Fibroblast of skin of left biceps (primary cell): ENCODE measurements at places on chromosomes 3 and 15.

DNA sequence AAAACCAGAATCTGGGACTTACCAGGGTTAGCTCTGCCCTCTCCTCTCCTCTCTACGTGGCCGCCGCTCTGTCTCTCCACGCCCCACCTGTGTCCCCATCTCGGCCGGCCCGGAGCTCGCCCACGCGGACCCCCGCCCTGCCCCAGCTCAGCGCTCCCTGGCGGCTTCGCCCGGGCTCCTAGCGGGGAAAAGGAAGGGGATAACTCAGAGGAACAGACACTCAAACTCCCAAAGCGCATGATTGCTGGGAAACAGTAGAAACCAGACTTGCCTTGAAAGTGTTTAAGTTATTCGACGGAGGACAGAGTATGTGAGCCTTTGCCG lies 5.4 kb downstream of the ISL2 start:
- DNase-seq: no peak

DNA sequence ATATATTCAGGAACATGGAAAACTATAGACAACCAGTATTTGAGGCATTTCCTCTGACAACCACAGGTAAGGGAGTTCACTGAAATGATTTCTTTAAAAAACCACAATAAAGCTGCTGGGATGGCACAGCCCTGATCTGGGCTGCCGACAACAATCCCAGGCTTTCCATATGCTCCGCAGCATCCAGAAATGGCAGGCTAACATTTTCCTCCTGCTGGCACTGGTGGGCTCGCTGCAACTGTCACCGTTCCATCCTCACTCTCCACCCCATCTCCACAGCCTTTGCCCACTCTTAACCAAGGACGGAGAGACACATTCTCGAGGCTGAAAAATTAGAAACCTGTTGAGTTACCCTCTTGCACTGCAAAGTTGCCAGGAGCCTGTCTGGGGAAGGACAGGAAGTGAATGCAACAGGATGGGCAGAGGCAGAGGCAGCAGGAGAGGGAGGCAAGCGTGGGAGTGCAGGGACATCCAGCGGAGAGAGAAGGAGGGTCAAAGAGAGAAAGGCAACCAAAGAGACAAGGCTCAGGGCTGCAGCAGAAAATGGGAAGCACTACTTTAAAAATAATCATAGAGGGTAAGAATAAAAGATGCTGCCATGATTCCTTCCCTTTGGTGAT lies 79.0 kb upstream of the ARRDC4 start:
- no peak for DNase-seq

DNA sequence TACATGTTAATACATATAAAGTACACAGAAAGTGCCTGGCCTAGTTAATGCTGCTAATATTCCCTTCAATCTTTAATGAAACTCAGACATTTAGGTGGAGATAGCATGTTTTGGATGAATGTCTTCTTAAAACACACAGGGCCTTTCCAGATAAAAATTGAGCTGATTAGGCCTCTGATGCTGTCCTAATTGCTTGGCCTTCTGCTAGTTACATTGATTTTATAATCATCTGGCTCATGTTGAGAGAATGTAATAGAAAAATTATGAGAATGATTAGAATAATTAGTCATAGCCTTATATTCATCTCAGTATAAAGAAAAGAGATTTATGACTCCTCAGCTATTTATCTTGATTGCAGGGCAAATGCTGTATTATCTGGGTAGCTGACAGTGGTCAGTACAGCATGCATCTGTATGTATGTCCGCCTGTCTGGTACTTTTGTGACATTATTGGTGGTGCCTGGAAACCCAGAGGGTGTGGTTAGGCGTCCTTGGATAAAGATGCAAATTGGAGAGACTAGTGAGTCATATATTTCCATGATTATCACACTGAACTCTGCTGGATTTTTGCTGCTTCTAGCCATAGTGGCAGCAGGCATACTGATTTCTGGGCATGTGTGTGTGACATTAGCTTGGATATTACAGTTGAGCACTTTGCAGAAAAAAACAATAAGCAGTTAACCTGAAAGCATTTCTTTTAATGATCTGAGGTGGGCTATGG lies 120.8 kb downstream of the FEZF2 start:
- no peak for DNase-seq

DNA sequence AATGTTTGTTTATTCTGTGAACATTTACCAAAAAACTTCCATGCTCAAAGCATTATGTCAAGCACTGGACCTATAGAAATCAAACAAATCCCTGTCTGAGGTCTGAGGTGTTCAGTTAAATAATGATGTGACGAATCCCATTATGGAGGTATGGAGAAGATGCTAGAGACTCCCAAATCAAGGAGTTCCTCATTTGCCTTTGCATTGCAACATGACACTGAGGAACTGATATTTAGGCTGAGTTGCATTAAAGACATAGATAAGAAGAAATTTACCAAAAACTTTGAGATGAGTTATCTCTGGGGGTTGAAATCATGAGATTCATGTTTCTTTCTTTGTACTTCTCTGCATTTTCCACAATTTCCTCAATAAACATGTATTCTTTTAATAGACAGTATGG lies 16.0 kb downstream of the CD200 start:
- no peak for DNase-seq

DNA sequence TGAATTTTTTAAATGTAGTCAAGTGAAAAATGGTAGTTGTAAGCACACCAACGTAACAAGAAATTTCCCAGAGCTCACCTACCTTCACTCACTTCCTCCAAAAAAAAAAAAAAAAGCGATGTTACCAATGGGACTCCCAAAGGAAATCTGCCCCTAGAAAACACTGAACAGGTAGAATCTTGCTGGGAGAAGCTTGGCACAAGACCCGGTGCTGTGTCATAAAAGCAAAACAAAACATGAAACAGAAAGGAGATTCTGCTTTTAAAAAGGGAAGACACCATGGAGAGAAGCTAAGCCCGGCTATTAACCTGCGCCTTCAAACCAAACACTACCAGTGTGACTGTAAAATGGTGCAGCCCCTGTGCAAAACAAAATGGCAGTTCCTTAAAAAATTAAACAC lies 40.5 kb downstream of the PGPEP1L start:
- no peak for DNase-seq

- DNase-seq: no peak
These were observed 2.9 kb upstream of the RASGRF1 start for GRCh38 chr15:79093352-79093935.

GRCh38 chr3:41125258-41125657 lies 74.0 kb upstream of the CTNNB1 start:
- no peak for DNase-seq

GRCh38 chr3:126551121-126551838 lies 7.5 kb downstream of the C3orf22 start:
- DNase-seq: no peak

GRCh38 chr3:124552224-124552623 lies 178.0 kb upstream of the UMPS start:
- DNase-seq: no peak

- no peak for DNase-seq
These were observed 7.3 kb downstream of the TP63 start for GRCh38 chr3:189638276-189639031.

- DNase-seq: no peak
These were observed 21.7 kb upstream of the PLXND1 start for GRCh38 chr3:129628169-129628522.

DNA sequence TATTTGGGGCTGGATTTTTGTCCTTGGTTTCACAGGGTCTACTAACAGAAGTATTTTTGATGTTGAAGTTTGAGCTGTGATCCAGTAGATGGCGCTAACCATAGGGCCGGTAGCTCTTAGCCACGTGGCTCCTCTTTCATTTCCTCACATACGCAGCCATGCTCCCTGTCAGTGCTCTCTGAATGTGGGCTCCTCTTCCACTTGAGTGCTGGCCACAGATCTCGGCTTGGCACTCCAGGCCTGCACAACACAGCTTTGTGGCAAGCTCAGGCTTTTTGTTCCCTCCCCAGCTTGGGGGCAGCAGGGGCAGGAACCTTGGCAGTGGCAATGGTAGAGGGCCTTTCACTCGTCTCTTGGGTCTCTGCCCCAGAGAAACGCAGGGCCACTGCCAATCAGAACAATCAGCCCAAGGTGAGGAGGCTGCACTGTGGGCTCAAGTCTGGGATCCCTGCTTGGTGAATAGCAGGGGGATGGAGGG lies 18.6 kb upstream of the DNAAF4 start:
- DNase-seq: peak; percentile 13

- no peak for DNase-seq
These were observed 632.7 kb upstream of the SUCLG2 start for GRCh38 chr3:68287101-68287500.

DNA sequence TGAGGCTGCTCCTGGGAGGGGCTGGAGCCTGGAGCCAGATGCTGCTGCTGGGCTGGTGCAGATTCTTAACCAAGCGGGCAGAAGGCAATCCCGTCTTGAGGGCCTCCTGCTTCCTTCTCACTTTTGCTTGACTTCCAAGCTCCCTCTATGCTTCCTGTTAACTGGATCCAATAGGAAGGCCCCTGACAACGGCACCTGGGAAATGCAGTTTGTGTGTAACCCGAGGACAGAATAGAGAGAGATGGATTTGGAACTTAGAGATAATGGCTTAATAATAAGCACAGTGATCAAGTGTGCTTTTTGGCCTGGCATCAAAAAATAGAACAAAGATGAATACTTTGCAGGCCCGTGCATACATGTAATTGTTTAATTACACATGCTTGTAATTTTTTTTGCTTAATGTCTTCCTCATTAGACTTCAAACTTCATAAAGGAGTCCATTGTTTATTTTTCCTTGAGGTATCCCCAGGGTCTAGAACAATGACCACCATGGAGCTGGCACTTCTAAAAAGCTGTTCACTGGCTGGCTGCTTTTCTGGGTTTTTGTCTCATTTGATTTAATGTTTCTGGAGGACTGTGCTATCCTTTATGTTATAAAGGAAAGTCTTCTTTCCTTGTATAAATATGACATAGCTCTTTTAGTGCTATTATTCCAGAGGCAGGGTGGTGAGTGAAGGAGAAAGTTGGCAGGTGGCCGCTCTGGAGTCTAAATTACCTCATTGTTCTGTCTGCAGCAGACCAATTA lies 63.3 kb upstream of the MITF start:
- DNase-seq: no peak

- no peak for DNase-seq
These were observed 118.4 kb upstream of the TPRG1 start for GRCh38 chr3:189053322-189053721.

DNA sequence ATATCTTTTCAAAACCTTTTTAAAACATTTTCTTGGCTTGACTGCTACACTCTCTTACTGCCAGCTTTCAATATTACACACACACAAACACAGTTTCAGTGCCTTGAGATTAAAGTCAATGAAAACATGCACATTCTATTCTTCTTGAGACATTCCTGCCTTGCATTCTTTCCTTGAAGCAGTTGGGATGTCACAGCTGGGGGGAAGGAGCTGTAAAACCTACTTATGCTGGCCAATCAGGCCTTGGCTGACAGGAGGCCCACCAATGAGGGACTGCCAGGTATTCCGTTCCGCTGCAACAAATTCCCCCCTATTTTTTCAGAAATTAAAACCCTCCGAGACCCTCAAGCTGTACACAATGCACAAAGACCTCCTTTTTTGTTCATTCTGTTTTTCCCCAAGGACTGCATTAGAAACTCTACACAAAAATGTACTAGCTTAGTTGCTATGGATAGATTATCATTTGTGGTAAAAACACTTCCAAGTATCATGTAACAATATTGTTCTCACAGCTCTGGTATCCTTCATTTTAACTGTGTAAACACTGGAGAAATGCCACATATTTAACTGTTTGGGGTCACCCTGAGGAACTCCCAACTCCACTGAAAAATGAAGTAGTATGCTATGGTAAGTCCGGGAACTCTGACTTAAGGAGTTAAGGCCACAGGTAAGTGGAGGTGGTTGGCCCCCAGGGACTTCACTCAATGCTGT lies 18.5 kb downstream of the FSTL1 start:
- DNase-seq: no peak

DNA sequence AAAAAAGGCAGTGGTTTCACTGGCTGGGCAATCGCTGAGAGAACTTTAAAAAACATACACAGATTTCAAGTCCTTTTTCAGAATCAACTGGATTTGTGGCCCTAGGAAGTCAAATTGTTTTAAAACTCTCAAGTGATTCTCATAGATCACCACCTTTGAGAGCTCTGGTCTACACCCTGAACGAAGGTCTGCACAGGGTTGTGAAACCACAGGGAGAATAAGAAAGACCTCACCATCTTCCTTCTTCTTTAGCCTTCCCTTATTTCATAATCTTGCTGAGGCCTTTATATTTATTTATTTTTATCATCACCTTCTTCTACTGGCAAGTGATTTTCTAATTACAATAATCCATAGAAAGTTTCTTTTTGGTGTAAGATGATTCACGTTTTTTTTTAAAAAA lies 58.1 kb downstream of the FOXP1 start:
- DNase-seq: no peak

DNA sequence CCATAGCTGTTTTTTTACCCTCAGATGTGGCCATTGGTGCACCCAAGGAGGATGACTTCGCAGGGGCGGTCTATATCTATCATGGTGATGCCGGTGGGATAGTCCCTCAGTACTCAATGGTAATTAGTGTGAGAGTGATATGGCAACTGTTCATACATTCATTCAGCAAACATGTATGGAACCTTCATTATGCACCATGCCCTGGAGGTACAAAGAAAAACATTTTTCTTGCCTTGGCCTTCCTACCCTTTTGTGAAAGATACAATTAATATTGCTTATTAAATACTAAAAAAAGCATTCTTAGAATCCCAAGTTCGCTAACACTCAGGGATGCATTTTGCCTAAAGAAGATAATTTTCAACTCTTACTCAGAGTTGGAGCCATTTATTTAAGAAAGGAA lies 342.4 kb upstream of the CTDSPL start:
- DNase-seq: no peak

- DNase-seq: no peak
These were observed 33.3 kb downstream of the NR2C2 start for GRCh38 chr3:14980689-14981088.

DNA sequence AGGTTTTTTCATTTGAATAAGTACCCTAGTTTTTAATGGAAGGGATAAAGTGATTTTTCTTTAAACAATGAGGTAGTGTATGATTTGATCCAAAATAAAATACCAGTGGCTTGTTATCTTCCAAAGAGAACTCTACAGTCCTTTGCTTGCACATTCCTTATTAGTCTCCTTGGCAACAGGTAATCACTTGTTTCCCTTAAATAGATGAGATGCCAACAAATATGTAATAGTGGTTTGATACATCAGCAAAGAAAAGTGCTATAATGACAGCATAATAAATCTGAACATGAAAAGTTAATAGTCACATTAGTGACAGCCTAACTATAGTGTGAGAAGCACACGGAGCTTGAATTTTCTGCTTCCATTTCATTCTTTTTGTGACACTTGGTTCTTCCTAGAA lies 360.2 kb downstream of the ZNF385D start:
- peak; percentile 21 for DNase-seq

DNA sequence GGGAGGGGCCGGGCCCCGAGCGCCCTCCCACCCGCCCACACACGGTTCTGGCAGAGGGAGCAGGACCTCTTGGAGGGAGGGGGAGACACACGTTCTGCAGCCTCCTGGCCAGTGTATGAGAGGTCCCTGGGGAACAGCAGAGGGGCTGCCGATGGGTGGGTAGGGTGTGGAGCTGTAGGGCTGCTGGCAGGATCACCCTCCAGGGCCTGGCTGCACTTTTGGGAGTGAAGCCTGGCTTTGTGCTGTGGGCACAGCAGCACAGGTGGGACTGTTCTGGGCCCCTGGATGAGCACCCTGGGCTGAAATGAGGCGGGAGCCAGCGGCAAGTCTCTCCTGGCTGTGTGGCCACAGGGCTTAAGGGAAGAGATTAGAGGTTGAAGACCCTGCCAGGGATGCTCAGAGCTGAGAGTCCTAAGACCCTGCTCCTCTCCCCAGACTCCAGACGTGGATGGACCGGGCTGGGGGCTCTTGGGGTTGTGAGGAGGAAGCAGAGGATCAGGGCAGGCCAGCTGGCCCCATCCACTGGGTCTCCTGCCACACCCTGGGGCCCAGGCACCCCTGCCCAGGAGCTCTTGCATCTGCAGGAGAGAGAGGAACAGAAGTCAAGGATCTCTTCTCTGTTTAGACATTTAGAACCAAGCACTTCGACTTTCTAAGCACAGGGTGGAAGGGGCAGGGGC lies 45.2 kb downstream of the RGMA start:
- DNase-seq: no peak
